Stimulated activated CD8-positive, alpha-beta memory T cell treated with anti-CD3 and anti-CD28 coated beads, Interleukin-15, amount 100 ng/mL, for 1 hour (primary cell): ENCODE measurements at places on chromosomes 6 and 20.

GRCh38 chr20:46164254-46164653 lies 46.1 kb downstream of the CD40 start:
- DNase-seq: no peak

DNA sequence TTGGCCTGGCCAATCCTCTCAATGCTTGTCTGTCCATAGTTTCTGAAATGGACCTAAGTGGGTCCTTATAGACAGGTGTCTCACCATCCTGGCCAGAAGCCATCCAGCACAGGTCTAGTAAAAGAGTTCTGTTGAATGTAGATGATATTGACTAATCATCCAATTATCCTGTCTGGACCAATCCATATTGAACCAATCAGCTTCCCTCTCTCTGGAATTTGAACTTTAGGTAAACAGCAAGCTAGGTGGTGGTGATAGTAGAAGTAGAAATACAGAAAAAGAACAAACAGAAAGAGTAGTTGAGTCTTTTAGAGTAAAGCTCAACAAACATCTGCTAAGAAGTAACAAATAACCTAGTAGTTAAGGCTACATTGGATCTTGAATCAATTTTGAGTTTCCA lies 9.5 kb upstream of the PNRC1 start:
- DNase-seq: no peak

GRCh38 chr6:45574014-45574461 lies 196.3 kb upstream of the SUPT3H start:
- no peak for DNase-seq

DNA sequence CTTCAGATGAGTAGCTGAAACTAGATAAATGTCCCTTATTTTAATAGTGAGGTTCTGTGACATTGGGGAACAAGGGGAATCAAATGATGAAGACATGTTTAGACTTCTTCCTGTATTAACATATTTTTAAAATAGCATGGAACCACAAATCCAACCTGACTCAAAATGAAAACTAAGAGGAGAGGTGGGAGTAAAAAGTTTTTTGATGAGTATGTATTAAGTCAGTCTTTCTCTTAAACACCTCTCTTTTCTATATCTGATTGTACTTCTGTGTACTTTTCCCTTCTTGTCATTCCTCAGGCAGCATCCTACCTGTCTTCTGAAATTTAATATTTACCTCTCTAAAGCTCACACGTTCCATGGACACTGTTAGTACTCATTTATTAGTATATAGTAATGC lies 8.7 kb upstream of the SDHAF4 start:
- no peak for DNase-seq

DNA sequence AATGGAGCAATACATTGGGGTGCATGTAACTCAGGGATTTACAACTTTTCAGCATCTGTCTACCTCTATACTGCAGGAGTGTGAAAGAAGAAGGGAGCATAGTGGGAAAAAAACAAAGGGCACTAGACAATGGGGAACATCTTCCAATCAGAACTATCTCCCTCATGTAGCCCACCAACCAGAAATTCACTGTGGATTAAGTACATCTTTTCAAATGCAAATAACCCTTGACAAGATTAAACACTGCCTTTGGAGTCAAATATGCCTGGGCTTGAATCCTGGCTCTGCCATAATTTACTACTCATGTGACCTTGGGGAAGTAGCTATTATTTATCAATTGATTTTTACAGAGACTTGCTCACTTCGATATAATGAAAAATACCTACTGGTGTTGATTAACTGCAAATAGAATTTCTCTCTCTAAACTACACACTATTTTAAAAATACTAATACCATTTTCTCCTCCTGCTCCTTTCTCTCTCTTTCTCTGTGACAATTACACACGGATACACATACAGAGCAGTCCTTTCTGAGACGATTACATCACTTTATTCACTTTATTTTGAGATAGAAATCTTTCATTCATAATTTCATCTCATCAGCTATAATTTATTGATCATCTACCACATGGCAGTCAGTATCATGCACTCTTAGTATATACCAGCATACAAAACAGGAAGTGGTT lies 783.7 kb downstream of the FRK start:
- no peak for DNase-seq

- DNase-seq: no peak
Measured at GRCh38 chr6:96853083-96853482, 15.8 kb upstream of the GPR63 start.

- no peak for DNase-seq
Measured at GRCh38 chr6:50791900-50792508, 26.7 kb upstream of the TFAP2B start.

GRCh38 chr6:105274678-105275077 lies 94.9 kb upstream of the POPDC3 start:
- DNase-seq: no peak

GRCh38 chr6:87540539-87540938 lies 49.2 kb downstream of the RARS2 start:
- DNase-seq: no peak

GRCh38 chr6:39867592-39867991 lies 66.7 kb downstream of the MOCS1 start:
- DNase-seq: no peak

DNA sequence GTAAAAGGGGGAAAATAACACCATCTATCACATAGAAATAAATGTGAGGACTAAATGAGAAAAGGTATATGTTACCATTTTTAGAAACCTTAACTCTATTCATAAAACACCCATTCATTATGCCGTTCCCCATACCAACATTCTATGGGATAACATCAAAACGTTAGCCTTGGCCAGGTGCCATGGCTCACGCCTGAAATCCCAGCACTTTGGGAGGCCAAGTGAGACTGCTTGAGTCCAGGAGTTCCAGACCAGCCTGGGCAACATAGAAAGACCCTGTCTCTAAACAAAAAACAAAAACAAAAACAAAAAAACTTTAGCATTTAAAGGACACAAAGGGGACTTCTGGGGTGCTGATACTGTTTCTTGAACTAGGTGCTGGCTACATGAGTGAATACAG lies 1.3 kb downstream of the PIGU start:
- DNase-seq: no peak

DNA sequence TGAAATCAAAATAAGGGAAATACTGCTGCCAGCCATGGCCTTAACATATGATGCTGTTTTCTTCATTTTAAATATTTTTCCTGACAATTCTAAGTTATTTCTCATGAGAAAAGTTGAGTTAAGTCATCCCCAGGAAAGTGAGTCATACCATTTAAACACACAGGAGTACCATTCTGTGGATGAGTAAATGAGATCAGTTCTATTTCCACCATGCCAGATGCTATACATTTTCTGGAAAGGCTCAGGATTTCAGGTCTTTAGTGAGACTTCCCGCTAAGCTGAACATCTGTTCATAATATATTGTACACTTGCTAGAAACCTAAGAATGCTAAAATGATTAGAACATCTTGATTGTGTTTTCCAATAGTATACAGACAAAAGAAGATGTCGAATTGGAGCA lies 256.2 kb upstream of the MANEA start:
- no peak for DNase-seq
